ENCODE measurements at places on chromosomes 7 and 10.

DNA sequence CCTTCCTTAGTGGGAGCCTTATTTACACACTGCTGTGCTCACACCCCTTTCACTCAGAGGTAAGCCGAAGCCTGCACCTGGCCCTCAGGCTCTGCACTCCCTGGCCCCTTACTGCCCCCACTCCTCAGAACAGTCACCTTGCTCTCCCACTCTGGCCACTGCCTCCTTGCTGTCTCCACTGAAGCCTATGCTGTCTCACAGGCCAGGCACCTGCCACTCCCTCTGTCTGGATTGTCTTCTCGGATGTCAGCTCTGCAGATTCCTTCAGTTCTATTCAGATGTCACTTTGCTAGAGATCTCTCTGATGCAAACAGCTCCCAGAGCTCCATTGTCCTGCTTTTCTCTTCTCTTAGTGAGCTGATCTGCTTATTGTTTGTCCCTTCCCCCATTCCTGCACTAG, 390.7 kb downstream of the DPP6 start:
- peaks cover 10% of the 10 kb centered on the region for H3K27me3 ChIP-seq
- H3K4me1 ChIP-seq, result no peaks in the 10 kb centered on the region
- H3K36me3 ChIP-seq, result no peaks in the 10 kb centered on the region
- no peak overlapping the region for H3K27ac ChIP-seq

DNA sequence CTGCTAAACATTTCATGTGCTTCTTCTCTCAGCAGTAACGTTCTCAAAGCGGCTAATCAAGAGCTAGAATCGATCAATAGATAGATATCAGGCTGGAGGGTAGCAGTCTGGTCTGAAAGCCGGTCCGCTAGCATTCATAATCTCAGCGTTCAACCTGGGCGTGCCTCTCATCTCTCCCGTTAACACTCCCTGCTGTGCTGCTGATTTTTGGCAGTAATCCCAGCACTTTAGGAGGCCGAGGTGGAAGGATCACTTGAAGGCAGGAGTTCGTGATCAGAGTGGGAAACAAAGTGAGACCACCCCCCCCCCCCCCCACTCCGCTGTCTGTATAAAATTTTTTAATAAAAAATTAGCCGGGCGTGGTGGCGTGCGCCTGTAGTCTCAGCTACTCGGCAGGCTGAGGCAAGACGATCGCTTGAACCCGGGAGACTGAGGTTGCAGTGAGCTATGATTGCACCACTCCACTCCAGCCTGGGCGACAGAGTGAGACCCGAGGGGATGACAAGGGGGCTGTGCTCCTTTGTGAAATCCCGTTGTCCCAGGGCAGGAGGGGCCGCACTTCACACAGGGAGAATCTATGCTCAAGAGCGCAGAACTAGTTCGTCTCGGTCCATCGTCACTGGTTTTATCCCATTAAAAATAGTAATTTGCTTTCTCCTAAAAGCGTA, 624 bp upstream of the CEP55 start:
- peak overlapping the region; percentile 75 for H3K27ac ChIP-seq
- H3K4me1 ChIP-seq, result peaks cover 50% of the 10 kb centered on the region
- DNase-seq, result no peak
- H3K36me3 ChIP-seq, result peaks cover 9% of the 10 kb centered on the region
- peak overlapping the region; percentile 96 for H3K4me3 ChIP-seq

DNA sequence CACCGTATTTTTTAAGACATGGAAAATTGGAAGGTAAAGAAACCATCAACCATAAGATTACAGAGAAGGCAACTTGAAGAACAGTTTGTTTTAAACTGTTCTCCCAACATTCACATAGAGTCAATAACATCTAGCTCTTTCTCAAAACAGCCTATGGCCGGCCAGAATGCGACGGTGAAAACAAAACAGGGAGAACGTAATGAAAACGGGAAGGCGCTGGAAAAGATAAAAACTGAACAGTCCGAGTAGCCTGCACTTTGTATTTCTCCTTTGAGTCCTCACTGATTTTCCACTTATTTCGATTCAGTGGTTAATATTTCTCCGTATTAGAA, 637 bp downstream of the MICU1 start:
- H3K27me3 ChIP-seq, result no peaks in the 10 kb centered on the region
- H3K27ac ChIP-seq, result peak overlapping the region; percentile 83
- peaks cover 9% of the 10 kb centered on the region for H3K36me3 ChIP-seq
- peaks cover 9% of the 10 kb centered on the region for H3K4me1 ChIP-seq

DNA sequence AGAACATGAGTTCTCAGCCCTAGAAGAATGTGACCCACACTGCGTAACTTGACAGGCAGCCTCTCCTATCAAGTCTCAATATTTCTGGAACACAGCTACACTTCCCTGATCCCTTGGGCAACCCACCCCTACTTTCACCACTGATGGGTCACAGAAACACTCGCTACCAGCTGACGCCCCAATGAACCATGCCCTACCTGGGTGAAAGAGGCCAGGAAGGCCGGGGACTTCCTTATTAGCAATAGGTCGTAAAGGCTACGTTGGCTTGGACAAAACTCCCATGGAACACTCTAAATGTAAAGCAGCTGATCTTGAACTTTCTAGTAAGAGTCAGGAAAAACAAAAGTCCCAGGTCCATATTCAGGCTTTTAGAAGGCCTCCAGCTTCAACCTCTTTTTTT, 202.3 kb upstream of the KCTD7 start:
- DNase-seq, result no peak
- peaks cover 46% of the 10 kb centered on the region for H3K36me3 ChIP-seq
- H3K4me1 ChIP-seq, result peaks cover 22% of the 10 kb centered on the region

DNA sequence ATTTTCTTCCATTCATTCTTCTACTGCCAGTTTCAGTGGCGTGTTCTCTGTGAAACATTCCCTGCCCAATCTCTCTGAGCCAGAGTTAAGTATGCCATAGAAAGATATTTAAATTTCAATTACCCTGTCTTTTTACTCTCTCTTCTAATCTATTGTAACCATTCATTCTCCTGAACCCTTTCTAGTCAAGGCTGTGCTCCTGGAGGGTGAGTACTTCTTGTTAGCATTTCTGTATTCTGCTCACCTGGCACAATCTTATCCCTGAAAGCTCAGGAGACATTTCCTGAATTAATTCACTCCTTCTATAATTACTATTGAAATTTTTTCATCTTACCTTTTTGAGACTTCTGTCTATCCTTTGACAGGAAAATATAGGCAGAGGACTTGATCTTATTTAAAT, 271.7 kb downstream of the HGF start:
- H3K27me3 ChIP-seq, result no peaks in the 10 kb centered on the region
- no peak for DNase-seq
- no peak overlapping the region for H3K27ac ChIP-seq
- no peaks in the 10 kb centered on the region for H3K36me3 ChIP-seq
- peaks cover 8% of the 10 kb centered on the region for H3K4me1 ChIP-seq

DNA sequence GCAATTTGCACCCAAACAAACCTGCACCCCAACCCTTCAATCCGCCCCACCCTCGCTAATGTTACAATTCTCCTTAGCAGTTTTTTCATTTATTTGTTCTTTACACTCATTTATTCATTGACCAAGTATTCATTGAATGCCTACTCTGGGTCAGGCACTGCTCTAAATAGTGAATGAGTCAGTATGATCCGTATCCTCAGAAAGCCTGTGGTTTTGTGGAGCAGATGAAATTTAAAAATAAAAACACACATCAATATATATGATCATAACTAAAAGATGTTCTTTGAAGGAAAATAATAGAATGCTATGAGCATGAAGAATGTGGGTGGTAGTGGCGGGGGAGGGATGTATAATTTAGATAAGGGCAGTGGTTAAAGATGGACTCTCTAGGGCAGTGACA, 13.3 kb downstream of the IFIT5 start:
- no peak for DNase-seq
- no peak overlapping the region for H3K27ac ChIP-seq

DNA sequence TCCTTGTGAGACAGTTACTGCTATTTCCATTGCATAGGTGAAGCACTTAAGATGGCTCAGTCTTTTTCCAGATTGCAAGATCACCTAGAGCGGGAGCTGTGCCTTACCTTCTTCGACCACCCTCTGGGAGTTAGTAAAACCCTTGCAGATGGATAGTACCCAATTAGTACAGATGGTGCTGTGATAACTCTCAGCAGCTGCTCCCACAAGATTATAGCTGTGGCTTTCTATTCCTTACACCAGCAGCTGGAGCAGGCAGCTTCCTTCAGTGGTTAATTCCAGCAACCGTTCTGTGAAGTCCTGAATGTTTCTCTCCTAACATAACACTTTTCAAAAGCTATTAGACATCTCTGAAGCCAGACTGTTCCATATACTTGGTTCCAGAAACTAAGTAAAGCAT, 796.8 kb downstream of the XPNPEP1 start:
- no peaks in the 10 kb centered on the region for H3K4me1 ChIP-seq
- no peak for DNase-seq
- no peak overlapping the region for H3K27ac ChIP-seq
- no peaks in the 10 kb centered on the region for H3K36me3 ChIP-seq
- H3K4me3 ChIP-seq, result no peak overlapping the region

- H3K4me1 ChIP-seq, result peaks cover 21% of the 10 kb centered on the region
- no peak overlapping the region for H3K27ac ChIP-seq
- peaks cover 2% of the 10 kb centered on the region for H3K36me3 ChIP-seq
- no peak for DNase-seq
Measured at GRCh38 chr10:129932751-129933433, 31.2 kb downstream of the EBF3 start.

- no peaks in the 10 kb centered on the region for H3K36me3 ChIP-seq
- peaks cover 62% of the 10 kb centered on the region for H3K27me3 ChIP-seq
- peaks cover 18% of the 10 kb centered on the region for H3K4me1 ChIP-seq
- H3K27ac ChIP-seq, result no peak overlapping the region
- H3K4me3 ChIP-seq, result no peak overlapping the region
- no peak for DNase-seq
Measured at GRCh38 chr7:907158-907980, 31.0 kb downstream of the GET4 start.

GRCh38 chr10:69464401-69464800, 13.1 kb downstream of the TSPAN15 start:
- no peaks in the 10 kb centered on the region for H3K36me3 ChIP-seq
- no peak for DNase-seq
- no peak overlapping the region for H3K4me3 ChIP-seq
- H3K27me3 ChIP-seq, result peaks cover 2% of the 10 kb centered on the region
- H3K27ac ChIP-seq, result no peak overlapping the region

DNA sequence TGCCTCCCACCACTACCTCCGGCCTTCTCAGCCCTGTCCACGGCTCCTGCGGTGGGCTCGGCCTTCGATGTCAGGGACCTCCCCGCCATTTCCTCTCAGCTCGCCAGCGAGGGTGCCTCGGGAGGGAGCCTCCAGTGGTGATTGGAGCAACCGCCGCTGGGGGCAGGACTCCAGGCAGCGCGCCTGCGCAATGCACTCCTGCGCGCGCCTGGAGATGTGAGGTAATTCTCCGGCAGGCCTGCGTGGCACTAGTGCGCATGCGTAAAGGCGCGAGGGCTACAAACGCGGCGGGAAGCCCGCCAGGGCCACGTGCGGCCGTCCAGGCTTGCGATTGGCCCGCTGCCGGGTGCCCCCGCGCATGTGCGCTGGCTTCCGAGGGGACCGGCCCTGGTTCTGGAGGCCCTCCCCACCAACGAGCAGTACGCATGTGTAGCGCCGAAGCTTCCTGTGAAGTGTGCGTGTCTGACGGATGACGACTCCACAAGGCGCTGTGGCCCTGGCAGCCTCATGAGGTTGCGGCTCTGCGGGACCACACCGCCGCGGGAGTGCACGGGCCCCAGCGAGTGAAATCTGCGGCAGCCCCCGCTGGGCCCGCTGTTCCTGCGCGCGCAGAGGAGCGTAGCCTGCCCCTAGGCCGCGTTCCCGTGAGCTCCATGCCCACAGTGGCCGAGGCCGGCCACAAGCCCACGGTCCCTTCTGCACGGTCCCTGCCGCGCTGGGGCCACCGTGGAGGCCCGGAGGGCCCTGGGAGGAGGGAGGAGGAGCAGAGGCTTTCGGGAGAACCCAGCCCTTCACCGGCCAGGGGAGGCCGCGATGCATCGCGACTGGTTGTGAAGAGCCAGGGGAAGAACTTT, at the start of gene SYCE1:
Gene SYCE1, minus strand, starts transcription at position 143 of the 854 bp plus-strand sequence. Its CDS starts 54 bp downstream, at position 89.
- H3K27ac ChIP-seq, result no peak within 1 kb of the TSS
- no peaks in the 10 kb centered on the region for H3K4me1 ChIP-seq
- H3K36me3 ChIP-seq, result no peaks in the 10 kb centered on the region

All from nephron progenitor cell (in vitro differentiated cells).